ENCODE measurements at places on chromosomes 3 and 15. TPM values are rescaled to one million over a fixed set of nuclear protein-coding genes. Genes with fewer than 3 reads are reported as not detected.

The GPR62 gene
- total RNA-seq = 0.16 TPM

The MYZAP gene
- total RNA-seq = 934 TPM

GRCh38 chr15:73323956-73324355 is 44.8 kb downstream of the HCN4 start:
- DNase-seq = no peak
- no peak overlapping the region for H3K4me3 ChIP-seq
- H3K4me1 ChIP-seq = no peaks in the 10 kb centered on the region
- H3K36me3 ChIP-seq = peaks cover 6% of the 10 kb centered on the region
- peaks cover 49% of the 10 kb centered on the region for H3K27me3 ChIP-seq
- no peak overlapping the region for H3K27ac ChIP-seq

GRCh38 chr3:5011555-5012256 is 32.5 kb downstream of the BHLHE40 start:
- peaks cover 32% of the 10 kb centered on the region for H3K4me1 ChIP-seq
- no peak overlapping the region for H3K27ac ChIP-seq
- no peaks in the 10 kb centered on the region for H3K36me3 ChIP-seq
- no peak overlapping the region for H3K4me3 ChIP-seq
- DNase-seq = no peak

DNA sequence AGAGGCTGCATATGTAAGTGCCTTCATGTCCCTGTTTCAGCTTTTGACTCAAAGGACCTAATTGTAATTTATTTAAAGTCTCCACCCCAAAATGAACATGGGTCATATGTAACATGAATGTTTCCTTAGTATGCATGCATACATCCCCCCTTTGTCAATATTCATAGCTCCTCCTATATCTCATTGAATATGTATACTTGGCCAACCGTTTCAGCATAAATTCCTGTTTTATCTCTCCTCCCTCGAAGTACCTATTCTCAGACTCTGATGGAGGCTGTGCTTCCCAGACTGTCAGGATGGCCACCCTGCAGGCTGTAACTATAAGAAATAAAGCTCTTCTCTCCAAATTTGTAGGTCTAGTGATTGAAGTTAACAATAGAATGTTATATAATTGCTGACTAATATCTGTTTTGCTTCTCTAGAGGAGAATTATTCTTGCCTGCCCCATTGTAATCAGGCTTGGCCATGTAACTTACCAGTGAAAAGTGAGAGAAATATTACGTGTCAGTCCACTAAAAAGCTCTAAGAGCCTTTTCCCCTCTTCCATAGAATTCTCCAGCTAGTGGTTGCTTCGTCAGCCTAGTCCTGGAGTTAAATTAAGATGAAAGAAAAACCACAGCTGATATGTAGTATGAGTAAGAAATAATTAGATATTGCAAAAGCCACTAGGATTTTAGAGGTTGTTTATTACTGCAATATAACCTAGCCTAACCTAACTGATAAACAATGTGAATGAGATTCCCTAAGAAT is 245.1 kb downstream of the ZNF385D start:
- H3K36me3 ChIP-seq = no peaks in the 10 kb centered on the region
- no peak overlapping the region for H3K4me3 ChIP-seq
- no peak for DNase-seq
- H3K4me1 ChIP-seq = no peaks in the 10 kb centered on the region

The NCKIPSD gene
- 17.0 TPM for total RNA-seq

The MKRN3 gene
- 0.63 TPM for total RNA-seq

- H3K36me3 ChIP-seq = no peaks in the 10 kb centered on the region
- no peaks in the 10 kb centered on the region for H3K4me1 ChIP-seq
- no peak overlapping the region for H3K27ac ChIP-seq
- H3K4me3 ChIP-seq = no peak overlapping the region
These were observed 48.0 kb downstream of the CGGBP1 start for GRCh38 chr3:88010810-88011209.

GRCh38 chr15:96316953-96317629 is 13.4 kb upstream of the NR2F2 start:
- H3K27ac ChIP-seq = peak overlapping the region; percentile 49
- no peaks in the 10 kb centered on the region for H3K36me3 ChIP-seq
- peaks cover 20% of the 10 kb centered on the region for H3K4me1 ChIP-seq

GRCh38 chr15:58425834-58426233 is 6.0 kb upstream of the LIPC start:
- H3K36me3 ChIP-seq = no peaks in the 10 kb centered on the region
- DNase-seq = no peak
- no peak overlapping the region for H3K4me3 ChIP-seq
- H3K27me3 ChIP-seq = no peaks in the 10 kb centered on the region
- H3K27ac ChIP-seq = no peak overlapping the region

All from left ventricle myocardium inferior (tissue), 1 donor.